ENCODE measurements at places on chromosomes 3 and 15.

DNA sequence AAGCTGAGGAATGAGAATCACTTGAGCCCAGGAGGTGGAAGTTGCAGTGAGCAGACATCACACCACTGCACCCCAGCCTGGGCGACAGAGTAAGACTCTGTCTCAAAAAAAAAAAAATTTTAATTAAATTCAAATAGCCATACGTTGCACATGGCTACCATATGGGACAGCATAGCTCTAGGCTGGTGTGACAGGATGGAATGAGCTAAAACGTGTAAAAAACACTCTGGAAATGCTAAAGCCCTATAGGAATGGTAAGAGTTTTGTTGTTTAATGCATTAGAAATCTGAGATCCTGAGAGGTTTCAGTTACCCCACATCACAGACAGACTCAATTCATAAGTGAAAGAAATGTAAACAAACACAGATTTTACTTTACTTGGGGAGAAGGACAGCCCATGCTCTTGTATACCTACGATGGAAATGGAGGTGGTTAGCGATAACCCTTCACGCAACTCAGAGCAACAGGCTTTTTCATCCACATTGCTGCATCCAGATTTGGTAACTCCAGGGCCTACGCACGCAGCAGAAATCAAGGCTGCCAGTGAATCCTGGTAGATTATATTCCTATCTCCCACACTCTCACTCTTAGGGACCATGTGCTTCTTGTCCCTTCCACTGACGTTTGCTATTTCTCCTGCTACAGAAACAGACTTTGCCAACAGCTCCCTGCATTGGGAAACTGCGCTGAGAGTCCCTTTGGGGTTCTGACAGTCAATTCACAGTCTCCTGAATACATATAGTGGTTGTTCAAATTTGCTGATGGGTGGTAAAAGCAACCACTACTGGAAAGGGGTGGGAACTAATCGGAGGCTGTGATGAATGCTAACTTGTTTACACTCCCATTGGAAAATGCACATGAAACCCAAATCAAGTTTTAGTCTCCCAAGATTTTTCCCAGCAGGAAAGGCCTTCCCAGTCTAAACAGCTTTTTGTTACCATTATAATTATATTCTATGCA, 3.1 kb downstream of the SH3BP5 start:
- DNase-seq, result no peak

DNA sequence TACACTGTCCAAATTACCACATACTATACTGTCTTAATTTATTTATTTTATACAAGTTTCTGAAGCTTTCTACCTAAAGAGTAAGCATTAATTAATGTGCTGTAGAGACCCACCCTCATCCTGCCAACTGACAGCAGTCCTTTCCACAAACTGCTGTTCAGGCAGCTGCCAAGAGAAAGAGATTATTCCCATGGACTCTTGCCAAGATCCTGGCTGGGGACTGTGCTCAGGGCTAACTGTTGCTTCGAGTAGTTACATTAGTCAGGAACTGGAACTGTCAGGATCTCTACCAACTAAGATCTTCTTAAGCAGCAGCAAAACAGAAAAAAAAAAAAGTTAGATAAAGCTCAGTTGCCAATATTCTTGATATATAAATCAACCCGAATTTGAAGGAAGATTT, 398.8 kb downstream of the MECOM start:
- no peak for DNase-seq

GRCh38 chr3:159850481-159850880, 138.2 kb upstream of the IL12A start:
- no peak for DNase-seq

GRCh38 chr3:70180664-70181063, 131.8 kb downstream of the MDFIC2 start:
- DNase-seq, result no peak

DNA sequence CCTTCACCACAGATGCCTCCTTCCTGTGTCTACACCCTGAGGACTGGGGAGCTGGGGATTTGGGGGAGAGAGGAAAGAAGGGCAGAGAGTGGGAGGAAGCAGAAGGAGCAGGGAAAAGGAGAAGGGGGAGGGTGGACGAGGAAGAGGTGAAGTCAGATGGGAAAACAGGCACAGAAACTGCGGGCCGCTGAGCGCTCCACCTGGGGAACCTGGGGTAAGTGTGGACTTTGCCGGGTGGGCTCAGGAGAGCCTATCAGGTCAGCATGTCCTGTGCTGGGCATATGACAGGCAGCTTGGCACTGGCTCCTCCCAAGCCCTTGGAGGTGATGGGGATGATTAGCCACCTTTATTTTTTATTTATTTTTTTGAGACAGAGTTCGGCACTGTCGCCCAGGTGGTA, 62.6 kb downstream of the CORO2B start:
- no peak for DNase-seq

GRCh38 chr15:27725731-27726130, 373.4 kb downstream of the OCA2 start:
- no peak for DNase-seq

DNA sequence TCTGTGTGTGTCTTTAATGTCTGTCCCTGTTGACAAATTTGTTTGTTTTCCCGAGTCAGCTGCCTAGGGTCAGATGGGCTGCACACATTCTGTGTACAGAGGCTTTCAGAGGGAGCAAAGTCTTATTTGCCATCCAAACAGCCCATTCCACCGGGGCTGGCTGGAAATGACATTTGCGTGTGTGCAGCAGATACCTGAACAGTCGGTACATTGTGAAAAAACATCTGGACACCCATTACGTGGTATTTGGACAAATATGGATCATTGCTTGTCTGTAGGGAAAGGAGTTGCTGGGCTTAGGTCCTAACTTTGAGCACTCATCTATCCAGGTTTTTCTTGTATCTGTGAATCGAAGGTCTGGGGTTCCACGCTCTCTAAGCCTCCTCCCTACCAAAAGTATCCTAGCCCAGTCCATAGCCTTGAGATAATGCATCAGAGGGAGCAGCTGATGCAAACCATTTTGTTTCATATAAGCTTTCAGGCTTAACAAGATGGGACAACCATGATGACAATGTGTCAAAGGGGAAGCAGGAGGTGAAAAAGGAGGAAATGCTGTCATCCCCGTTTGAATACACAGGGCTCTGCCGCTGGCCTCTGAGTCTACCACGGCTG, 22.2 kb upstream of the CMTM8 start:
- no peak for DNase-seq

GRCh38 chr15:71313806-71314205, 198.5 kb downstream of the THSD4 start:
- no peak for DNase-seq

GRCh38 chr3:37906734-37907282, 45.1 kb downstream of the CTDSPL start:
- no peak for DNase-seq

- no peak for DNase-seq
These were observed 394.8 kb downstream of the FHIT start for GRCh38 chr3:60856257-60857046.

- no peak for DNase-seq
These were observed 10.7 kb downstream of the ITGB5 start for GRCh38 chr3:124876401-124876878.

- no peak for DNase-seq
These were observed 12.6 kb upstream of the LCTL start for GRCh38 chr15:66578286-66578875.

DNA sequence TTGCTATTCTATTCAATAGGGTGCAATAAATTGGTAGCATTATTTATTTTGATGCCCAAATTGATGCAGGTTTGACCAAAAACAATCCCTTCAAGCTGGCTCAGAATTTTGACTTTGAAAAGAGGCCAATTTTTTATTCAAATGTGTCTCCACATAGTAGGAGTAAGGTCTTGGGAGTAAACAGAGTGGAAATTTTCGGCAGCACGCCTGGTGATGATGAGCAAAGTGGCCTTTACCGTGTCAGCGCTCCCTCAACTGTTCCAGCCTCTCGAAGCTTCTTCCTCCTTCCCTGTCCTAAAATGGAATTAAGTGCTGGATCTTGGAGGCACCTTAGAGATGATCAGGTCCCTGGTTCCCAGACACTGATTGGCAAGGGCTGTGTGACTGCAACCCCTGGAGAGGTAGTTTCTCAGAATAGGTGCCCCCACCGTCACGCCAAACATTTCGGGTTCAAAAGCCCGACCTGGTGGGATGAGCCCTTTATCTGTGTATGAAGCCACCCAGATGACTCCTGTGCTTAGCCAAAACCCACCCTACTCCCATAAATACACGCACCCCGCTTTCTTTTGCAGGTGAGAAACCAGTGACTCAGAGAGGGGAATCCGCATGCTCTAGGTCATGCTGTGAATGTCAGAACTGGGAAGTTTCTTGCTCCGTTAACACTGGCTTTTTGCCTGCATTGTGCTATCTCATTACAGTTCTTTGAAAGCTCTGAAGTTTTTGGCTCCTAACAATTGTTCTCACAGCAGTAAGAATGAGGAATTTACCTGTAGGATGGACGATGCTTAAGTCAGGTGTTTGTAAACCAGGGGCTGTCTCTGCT, 89.1 kb downstream of the CRYGS start:
- DNase-seq, result no peak

DNA sequence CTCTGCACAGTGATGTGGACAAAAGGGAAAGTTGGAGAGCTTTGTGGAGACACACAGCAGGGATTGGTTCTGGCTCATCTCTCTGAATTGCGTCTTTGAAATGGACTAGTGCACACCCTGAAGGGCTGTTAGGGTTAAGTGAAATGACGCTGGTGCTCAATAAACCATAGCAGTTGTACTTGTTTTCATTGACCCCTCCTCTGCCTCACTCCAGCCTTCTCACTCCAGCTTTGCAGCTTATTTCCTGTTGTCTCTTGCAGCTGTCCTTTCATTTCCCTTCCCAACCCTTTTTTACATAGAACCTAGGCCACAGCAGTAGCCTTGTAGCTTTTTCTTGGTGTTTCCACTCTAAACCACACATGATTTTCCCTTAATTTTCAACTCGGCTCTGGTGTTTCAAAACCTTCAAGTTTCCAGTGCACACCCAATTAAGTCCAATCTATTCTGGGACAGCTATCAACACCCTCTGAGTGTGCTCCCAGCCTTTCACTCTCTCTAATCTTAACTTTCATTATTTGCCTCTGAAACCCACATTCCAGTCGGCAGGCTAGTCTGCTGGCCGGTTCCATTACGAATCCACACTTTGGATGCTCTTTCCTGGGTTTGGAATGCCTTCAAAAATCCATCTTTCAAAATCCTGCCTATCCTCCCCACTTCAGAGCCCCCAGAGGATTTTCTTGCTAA, 6.4 kb downstream of the C3orf52 start:
- DNase-seq, result no peak

DNA sequence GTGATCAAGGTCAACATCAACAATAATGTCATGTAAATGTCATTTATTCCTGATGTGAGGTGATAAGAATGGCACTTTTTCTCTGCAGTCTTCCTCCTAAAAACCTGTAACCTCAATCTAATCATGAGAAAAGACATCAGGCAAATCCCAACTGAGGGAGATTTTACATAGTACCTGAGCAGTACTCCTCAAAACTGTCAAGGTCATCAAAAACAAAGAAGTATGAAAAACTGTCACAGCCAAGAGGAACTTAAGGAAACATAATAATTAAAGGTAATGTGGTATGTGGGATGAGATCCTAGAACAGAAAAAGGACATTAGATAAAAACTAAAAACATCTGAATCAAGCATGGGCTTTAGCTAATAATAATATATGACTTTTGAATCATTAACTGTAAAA, 140.9 kb upstream of the GRM7 start:
- no peak for DNase-seq

DNA sequence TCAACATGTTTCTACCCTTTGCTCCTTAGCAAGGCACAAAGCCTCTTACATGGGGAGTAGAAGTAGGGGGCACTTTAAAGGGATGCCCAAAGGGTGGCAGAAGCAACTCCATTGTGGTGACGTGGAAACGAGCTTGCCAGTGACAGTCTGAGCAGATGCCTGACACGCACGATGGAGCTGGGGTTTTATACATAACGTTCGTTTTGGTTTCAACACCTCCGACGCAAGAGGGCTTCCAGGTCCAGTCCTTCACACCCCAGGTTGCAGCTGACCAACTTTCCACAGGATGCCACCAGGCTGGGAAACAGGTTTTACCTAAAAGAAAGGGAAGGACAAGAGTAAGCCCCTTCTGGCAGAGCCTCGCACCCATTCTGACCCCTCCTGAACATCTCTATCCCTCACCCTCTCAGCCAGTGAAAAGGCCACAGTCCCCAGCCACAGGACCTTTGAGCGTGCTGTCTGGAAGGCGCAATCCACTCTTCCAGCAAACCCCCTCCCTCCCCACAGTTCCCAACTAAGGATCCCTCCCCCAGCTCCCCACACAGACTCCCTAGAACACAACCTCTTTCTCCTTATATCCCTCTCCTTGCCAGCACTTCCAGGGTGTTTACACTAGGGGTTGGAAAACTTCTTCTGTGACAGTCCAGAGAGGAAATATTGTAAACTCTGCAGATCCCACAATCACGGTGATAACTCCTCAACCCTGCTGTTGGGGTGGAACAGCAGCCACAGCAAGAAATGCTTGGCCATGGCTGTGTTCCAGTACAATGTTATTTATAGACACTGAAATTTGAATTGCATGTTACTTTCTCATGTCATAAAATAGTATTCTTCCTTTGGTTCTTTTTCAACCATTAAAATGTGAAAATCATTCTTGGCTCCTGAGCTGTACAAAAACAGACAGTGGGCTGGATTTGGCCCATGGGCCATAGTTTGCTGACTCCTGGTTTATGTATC, 36.2 kb downstream of the FAM174B start:
- no peak for DNase-seq

GRCh38 chr15:68552773-68553172, 26.0 kb upstream of the CORO2B start:
- DNase-seq, result no peak

DNA sequence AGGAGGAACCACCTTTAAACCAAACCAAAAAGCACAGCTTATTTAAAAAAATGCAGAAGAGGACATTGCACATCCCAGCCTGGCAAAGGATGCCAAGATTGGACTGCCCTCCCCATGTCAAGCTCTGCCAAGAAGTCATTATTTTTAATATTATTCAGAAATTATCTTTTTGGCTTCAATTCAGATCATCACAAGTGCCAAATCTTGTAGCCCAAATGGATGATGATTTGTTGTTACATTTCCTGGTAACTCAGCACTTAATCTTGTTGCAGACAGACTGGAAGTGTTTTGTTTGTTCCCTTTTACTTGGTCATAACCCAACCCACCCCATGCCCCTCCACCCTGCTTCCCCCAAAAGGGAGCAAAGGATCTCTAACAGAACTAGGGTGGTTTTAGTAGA, 28.1 kb upstream of the LXN start:
- DNase-seq, result no peak

DNA sequence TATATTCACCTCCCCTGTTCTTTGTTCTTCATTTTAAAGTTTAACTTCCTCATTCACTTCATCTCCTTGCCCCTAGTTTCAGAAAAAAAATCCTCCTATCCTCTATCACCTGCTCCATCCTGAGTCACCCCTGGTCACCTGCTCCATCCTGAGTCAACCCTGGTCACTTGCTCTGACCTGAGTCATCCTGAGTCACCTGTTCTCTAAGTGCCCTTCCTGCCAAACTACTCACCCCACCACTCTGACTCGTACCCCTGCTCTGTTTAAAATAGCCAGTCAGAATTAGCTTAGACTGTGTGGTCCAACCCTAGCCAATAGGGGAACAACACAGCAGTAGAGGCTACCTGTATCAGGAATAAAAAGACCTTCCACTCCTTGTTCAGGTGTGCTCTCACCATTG, 716.9 kb downstream of the ZBBX start:
- peak; percentile 34 for DNase-seq
